Stimulated activated CD8-positive, alpha-beta memory T cell treated with anti-CD3 and anti-CD28 coated beads, Interleukin-2, amount 100 ng/mL, for 1 hour (primary cell): ENCODE measurements at places on chromosomes 4 and X.

GRCh38 chr4:174107746-174108354 is 175.6 kb downstream of the FBXO8 start:
- no peak for DNase-seq

GRCh38 chr4:2809610-2810180 is 16.8 kb downstream of the SH3BP2 start:
- no peak for DNase-seq

- no peak for DNase-seq
Measured at GRCh38 chr4:165827018-165827417, 46.0 kb upstream of the TLL1 start.

GRCh38 chr4:137474711-137475301 is 57.5 kb downstream of the PCDH18 start:
- DNase-seq, result no peak

DNA sequence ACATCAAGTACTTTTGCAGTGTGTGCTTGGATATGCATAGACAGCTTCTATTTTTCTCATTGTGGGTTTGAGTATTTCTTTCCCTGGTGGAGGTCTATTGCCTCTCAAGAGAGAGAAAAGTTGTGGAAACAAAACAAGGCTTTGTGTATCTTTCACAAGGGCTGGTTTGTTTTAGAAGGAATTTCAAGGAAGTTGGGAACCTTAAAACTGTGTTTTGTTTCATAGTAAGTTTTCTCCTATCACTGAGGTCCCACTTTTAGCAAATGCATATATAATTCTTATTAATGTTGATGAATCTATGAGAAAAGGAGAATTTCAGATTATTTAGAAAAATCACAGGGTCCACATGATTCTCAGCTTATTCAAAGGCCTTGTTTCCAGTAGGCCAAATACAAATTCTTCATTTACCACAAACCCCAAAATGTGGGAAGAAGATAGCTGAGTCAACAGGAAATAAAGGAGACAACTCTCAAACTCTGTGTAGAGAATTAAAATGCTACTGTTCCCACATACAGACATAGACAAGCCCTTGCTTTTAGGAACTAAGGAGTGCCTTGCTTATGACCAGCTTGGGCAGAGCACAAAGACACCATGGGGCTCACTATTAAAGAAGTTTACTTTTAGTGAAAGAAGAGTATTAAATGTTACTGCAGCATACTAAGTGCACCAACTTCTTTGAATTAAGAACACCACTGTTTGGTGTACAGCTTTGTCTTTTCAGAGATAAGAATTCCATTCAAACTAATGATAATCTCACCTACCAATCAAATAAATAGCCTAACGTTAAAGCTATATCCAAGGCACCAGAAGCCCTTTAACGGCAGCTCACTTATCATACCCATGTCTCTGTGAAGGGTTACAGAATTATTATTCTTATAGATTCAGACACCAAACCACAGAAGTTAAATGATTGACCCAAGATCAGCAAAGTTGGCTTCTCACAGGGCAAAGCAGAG is 177.4 kb upstream of the LEF1 start:
- no peak for DNase-seq

DNA sequence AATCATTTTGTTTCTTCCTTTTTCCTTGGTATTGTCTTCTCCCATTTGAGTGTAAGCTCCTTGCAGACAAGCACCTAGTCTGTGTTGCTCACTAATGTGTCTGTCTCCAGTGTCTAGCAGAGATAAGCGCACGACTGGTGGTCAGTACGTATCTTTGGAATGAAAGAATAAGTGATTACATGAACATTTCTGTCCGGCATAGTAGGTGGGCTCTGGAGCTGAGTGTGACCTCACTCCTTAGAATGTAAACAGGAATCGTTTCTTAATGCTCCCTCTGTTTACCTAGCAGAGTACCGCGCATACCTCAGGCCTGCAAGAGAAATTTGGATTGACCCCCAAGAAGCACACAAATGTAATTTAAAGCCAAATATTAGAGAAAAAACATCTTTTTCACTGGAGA is 235.4 kb downstream of the MAML3 start:
- no peak for DNase-seq

DNA sequence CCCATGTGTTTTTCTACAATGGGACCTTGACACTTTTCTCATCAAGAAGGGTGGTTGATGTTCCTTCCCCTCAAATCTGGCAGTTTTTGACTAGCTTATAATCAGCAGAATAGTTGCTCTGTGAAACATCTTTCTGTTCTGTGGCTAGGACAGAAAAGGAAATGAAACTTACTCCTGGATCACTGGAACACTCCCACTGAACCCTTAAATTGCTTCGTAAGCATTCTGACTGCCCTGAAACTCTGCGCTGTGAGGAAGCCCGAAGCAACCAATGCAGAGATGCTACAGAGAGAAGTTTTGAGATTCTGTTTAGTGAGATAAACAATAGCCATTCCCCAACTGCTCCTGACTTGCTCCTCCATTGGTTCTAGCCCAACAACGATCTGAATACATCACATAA is 602.2 kb downstream of the CENPC start:
- DNase-seq, result no peak

- DNase-seq, result no peak
Measured at GRCh38 chr4:165309456-165309855, 18.0 kb upstream of the MSMO1 start.

GRCh38 chr4:181761156-181761555 is 482.0 kb upstream of the TENM3 start:
- DNase-seq, result no peak

DNA sequence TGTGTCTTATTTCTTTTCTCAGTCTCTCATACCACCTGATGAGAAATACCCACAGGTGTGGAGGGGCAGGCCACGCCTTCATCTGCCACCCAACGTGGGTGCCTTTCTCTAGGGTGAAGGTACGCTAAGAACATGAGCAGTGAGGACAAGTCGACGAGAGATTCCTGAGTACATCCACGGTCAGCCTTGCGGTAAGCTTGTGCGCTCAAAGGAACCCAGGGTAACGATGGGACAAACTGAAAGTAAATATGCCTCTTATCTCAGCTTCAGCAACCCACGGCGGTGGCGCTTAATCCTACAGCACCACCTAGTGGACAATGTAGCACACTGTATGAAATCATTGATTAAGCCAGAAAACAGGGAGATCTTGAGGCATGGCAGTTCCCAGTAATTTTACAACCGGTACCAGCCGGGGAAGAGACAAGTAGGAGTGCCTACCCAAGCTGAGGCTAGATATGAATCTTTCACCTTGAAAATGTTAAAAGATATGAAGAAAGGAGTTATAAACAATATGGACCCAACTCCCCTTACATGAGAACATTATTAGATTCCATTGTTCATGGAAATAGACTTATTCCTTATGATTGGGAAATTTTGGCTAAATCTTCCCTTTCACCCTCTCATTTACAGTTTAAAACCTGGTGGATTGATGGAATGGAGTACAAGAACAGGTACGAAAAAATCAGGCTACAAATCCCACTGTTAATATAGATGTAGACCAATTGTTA is 63.0 kb downstream of the ZNF732 start:
- peak; percentile 49 for DNase-seq

GRCh38 chr4:4560642-4561041 is 18.8 kb upstream of the STX18 start:
- DNase-seq, result no peak

DNA sequence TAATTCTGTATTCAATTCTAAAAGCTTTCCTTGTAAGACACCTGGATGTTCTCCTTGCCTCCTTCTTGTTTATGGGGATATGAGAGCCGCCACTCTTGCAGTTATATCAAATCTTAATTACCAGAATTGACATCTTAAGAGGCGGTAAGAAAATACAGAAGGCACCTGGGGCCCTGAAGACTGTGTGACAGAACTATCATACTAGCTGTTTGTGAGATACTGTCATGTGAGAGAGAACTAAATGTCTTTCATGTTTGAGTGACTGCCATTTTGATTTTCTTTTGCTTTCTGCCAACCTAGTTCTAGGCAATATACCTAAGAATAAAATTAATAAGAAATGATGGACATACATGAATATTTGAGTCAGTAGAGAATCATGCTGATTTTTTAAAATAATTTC is 340.2 kb upstream of the SMIM31 start:
- DNase-seq, result no peak

DNA sequence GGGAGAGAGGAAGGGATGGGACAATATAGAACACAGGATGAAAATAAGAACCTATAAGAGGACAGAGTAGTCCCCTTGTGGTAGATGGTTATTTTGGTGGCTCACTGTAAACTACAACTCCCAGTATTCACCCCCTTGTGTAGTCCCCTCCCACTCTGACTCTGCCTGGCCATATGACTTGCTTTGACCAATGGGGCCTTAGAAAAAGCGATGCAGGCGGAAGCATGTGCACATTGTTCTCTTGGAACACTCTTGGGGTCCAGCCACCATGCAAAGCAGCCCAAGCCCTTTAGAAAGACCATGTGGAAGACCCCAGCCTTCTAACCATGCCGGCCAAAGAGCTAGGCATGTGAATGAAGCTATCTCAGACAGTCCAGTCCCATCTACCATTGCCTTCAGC is 415.0 kb downstream of the BCOR start:
- DNase-seq, result no peak

GRCh38 chrX:16931371-16931770 is 15.1 kb upstream of the REPS2 start:
- DNase-seq, result no peak

GRCh38 chr4:172147687-172148086 is 334.5 kb downstream of the GALNTL6 start:
- no peak for DNase-seq

- no peak for DNase-seq
Measured at GRCh38 chr4:178611062-178611461, 1168.8 kb upstream of the AGA start.

GRCh38 chrX:136856551-136856950 is 24.0 kb downstream of the RBMX start:
- DNase-seq, result no peak

- no peak for DNase-seq
Measured at GRCh38 chr4:174402470-174403176, 118.9 kb downstream of the CEP44 start.

DNA sequence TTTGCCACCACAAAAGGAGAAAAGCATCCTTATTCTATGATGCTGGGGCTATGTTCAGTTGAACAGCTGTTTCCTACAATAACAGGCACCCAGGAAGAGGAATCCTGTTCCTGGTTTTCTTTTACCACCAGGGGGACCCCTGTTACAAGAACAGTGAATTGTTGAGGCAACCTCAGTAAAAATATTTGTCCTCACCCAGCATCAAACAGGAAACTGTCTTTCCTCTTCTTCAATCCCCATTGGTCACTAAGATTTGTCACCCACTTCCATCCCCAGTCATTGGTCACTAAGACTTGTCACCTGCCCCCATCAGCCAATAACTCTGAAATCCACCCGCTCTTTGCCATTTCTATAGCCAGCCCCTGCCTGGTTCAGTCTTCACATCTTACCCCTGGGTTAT is 143.5 kb upstream of the GALNT7 start:
- no peak for DNase-seq

DNA sequence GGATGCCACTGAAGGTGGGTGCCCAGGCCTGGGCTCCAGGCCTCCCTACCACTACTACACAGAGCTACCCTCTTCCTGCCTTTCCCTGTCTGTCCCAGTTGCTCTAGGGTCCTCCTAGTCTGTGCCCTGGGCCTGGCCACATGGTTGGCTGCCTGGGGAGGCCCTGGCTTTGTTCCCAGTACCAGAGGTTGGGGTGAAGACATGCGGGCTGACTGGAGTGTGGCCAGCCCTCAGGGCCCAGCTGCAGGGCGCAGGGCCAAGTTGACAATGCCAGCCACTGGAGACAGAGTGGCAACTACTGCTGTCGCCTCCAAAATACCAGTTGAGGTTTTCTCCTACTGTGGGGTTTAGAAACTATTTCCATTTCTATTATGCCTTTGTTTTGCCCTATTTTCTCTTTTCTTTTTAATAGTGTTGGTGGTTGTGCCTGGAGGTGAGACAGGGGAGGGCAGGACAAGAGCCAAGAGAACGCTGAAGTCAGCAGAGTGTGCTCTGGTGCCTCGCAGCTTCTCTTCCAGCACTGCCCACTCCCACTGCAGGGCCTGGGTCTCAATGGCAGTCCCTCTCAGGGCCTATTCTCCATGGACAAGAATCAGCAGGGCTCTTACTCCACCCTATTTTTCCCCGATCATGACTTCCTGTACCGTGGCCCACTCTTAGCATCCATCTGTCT is 32.2 kb upstream of the XPNPEP2 start:
- DNase-seq, result no peak

GRCh38 chr4:53003959-53004358 is 141.8 kb downstream of the RASL11B start:
- no peak for DNase-seq

GRCh38 chr4:148561467-148561866 is 119.3 kb upstream of the NR3C2 start:
- DNase-seq, result no peak

- DNase-seq, result no peak
Measured at GRCh38 chr4:45350438-45350837, 624.1 kb upstream of the GNPDA2 start.

- no peak for DNase-seq
Measured at GRCh38 chr4:130668859-130669258, 1572.9 kb downstream of the C4orf33 start.

GRCh38 chr4:155578726-155579370 is 87.8 kb upstream of the GUCY1A1 start:
- no peak for DNase-seq

- no peak for DNase-seq
Measured at GRCh38 chrX:40058719-40059118, 39.0 kb downstream of the BCOR start.

DNA sequence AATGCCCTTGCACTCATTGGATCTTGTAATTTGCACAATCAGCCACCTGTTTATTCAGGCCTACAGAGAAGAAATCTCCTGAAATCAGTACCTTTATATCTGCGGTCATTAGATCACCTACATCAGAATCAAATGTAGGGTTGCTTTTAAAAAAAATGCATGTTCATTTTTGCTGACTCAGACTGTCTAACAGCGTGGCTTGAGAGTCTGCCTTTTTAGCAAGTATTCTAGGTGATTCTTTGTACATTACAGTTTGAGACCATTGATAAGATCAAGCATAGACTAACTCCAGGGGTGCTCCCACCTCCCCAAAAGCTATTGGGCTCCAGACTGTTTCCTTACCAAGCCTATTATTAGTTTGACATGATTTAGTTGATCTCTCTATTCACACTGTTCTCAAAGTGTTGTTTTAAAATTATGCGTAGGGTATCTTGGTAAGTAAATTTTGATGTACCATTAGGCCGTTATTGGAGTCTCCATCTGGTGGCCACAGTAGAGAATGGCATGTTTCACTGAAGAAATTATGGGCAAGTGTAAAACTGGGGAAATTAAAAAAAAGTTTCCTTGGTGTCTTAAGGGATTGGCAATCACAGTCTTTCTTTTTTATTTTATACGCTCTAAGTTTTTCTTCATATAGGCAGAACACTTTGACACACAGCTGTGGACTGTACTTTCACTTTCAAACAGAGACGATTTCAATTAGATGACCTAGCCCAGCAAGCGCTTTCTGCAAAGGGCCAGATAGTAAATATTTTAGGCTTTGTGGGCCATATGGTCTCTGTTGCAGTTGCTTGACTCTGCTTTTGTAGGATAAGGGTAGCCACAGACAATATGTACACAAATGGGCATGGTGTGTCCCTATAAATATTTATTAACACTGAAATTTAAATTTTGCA is 33.7 kb upstream of the MSL3 start:
- no peak for DNase-seq
